Activated naive CD4-positive, alpha-beta T cell treated with anti-CD3 and anti-CD28 coated beads for 36 hours (primary cell): ENCODE measurements at places on chromosomes 5 and 9. TPM values are rescaled to one million over a fixed set of nuclear protein-coding genes. Genes with fewer than 3 reads are reported as not detected.

STC2 gene
- 27.8 TPM for total RNA-seq

DNA sequence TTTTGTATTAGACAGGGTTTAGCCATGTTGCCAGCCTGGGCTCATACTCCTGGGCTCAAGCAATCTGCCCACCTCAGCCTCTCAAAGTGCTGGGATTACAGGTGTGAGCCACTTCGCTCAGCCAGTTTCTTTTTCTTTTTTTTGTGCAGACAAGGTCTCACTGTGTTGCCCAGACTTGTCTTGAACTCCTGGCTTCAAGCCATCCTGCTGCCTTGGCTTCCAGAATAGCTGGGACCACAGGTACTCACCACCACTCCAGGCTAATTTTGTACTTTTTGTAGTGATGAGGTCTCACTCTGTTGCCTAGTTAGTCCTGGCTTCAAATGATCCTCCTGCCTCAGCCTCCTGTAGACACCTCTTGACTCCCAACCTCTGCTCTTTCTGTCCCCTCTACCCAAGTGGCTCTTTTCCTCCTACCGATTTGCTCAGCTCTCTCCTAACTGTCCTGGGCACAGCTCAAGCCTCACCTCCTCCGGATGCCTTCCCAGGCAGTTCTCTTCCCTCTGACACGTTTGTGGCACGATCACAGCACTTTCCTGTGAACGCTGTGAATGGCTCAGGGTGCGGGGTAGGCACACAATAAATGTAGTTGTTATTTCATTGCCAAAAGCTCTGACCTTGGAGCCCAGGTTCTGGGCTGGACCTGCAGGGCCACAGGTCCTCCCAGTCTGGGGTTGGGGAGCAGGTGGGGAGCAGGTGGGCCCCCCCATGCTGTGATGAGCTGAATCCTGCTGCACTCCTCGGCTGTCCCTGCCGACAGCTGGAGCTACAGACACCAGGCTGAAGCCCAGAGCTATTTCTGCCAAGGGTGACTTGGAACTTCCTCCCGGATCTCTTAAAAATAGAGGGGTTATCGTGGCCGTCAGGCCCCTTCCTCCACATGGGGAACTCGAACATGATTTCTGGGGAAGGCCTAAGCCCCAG, 23.9 kb downstream of the GFI1B start:
- DNase-seq, result no peak

WNT8A gene
- not detected for total RNA-seq

- DNase-seq, result no peak
Measured at GRCh38 chr5:107807431-107807830, 136.7 kb upstream of the EFNA5 start.

DNA sequence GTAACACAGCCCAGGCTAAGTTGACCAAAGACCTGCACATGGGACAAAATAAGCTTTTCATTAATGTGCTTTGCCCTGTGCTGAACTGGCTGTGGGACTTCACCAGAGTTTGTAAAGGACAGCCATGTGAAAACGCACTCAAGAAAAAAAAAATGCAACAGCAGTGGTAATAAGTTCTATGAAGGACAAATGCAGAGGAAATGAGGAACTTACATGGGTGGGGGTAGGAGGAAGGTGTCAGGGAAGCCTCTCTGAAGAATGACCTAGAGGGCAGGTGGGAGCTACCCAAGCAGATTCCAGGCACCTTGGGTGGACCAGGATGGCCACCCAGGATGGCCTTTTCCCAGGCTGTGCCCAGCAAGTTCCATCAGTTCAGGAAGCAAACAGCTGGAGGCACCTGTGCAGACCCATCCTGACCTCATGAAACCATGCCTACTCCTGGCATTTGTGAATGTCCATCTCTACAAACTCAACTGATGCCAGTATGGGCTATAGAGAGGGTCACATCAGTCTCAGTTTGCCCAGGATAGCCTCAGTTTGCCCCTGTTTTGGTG, 6.7 kb upstream of the PHF2 start:
- no peak for DNase-seq

- DNase-seq, result no peak
Measured at GRCh38 chr9:112772551-112772950, 22.0 kb downstream of the SNX30 start.

DNA sequence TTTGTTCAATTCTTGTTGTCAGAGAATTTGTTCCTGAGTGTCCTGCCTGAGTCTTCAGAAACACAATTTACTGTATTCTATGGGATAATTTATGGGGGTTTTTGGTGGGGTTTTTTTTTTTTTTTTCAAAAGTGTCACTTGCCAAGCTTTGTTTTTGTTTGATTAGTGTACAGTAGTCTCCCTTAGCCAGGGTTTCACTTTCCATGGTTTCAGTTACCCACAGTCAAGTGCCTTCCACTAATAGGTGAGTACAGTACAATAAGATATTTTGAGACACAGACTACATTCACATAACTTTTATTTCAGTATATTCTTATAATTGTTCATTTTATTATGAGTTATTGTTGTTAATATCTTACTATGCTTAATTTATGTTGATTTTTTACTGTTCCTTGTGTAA, 25.0 kb upstream of the AUH start:
- DNase-seq, result no peak

DNA sequence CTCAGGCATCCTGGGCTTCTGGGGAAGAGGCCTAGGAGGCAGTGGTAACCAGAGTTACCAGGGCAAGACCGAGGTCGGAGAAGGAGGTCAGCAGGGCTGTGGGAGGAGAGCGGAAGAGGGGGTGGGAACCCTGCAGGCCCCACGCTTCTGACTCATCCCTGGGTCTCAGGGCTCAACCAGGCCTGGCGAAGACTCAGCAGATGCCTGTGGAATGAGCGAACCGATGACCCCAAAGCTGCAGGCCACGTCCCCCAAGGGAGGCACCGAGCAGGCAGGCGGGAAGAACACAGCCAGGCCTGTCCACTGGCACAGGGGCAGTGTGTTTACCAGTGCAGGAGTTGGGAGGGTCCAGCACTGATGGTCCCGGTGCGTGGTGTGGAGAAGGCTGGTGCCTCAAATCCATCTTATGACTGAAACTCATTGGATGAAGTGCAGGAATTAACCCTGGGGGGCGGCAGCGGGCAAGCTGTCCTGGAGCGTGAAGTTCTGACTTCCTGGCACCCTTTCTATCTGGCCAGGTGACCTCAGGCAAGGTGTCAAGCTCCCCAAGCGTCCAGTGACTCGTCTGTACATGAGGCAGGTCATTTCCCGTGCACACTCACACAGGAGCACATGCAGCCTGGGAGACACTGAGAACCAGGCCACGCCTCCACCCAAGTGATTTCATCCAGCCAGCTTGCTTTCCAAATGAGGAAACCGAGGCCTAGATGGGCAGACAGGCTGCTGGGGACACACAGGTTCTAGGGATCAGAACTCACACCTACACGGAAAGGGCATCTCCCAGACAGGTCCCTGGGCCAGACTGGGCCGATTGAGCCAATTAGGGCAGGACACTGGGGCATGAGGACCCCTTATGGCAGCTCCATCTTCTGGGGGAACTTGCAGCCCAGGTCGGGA, 69.1 kb downstream of the ADAMTS2 start:
- no peak for DNase-seq

DRD1 gene
- not detected for total RNA-seq
